ENCODE measurements at places on chromosomes 11 and 22. TPM values are rescaled to one million over a fixed set of nuclear protein-coding genes. Genes with fewer than 3 reads are reported as not detected.

The CARD10 gene
- not detected for total RNA-seq

The DNAJB7 gene
- total RNA-seq: not detected

The DSCAML1 gene
- 0.27 TPM for total RNA-seq

The C11orf98 gene
- total RNA-seq: 112 TPM

The IRAG1 gene
- total RNA-seq: not detected

The MMP10 gene
- total RNA-seq: not detected

The MAP4K2 gene
- 80.7 TPM for total RNA-seq

The ADM2 gene
- 4.5 TPM for total RNA-seq

The SAA1 gene
- not detected for total RNA-seq

The KIRREL3 gene
- total RNA-seq: not detected

The HORMAD2 gene
- not detected for total RNA-seq

The MOGAT2 gene
- not detected for total RNA-seq

The NELL1 gene
- not detected for total RNA-seq

The OR56A1 gene
- not detected for total RNA-seq

The CNGA4 gene
- total RNA-seq: not detected

The SLN gene
- total RNA-seq: not detected

The RPS25 gene
- 1,290 TPM for total RNA-seq

The OPCML gene
- 0.02 TPM for total RNA-seq

The IMMP1L gene
- total RNA-seq: 19.4 TPM

The HEPN1 gene
- total RNA-seq: not detected

The TAGLN gene
- total RNA-seq: 6.0 TPM

The CABP4 gene
- 4.2 TPM for total RNA-seq

The OR8G1 gene
- not detected for total RNA-seq

The TMPRSS6 gene
- total RNA-seq: 2.7 TPM

The HYLS1 gene
- total RNA-seq: 12.2 TPM

The PHETA2 gene
- 4.0 TPM for total RNA-seq

The YAP1 gene
- not detected for total RNA-seq

The TMEM121B gene
- total RNA-seq: 0.24 TPM

The HMOX1 gene
- total RNA-seq: 1.3 TPM

The RAB36 gene
- total RNA-seq: not detected

The ACAD8 gene
- 22.5 TPM for total RNA-seq

The GAL3ST1 gene
- total RNA-seq: not detected

The ZNF280B gene
- total RNA-seq: 2.7 TPM

The MMP7 gene
- not detected for total RNA-seq

The MYH9 gene
- total RNA-seq: 889 TPM

The MLC1 gene
- 0.39 TPM for total RNA-seq

The PAMR1 gene
- total RNA-seq: not detected

The OR8A1 gene
- not detected for total RNA-seq

The GRK3 gene
- total RNA-seq: 36.0 TPM

The PDE2A gene
- total RNA-seq: 0.81 TPM

The TOMT gene
- total RNA-seq: not detected

The SLC22A6 gene
- not detected for total RNA-seq

The MYBPC3 gene
- not detected for total RNA-seq

The UBTFL1 gene
- not detected for total RNA-seq
